ENCODE measurements at places on chromosomes 2 and 18.

GRCh38 chr2:71798266-71799012 is 345.1 kb downstream of the DYSF start:
- peak; percentile 13 for DNase-seq

DNA sequence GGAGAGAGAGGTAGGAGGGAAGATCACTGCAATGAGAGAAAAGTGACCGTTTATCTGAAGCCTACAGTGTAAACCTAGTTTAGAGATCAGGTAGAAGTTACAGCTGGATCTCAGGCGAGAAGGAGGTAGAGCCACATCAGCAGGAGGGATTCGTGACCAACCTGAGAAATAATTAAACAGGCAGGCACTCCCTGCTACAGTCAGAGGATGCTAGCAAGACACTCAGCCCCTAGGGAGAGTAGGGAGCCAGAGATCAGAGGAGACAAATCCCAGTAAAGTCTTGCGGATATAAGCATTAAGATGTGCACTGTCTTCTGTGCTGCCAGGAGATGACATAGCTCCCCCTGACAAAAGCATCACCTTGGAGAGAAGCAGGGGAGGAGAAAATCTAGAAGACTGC is 629.1 kb upstream of the SLC39A10 start:
- no peak for DNase-seq

GRCh38 chr18:74139888-74140287 is 7.7 kb downstream of the FBXO15 start:
- no peak for DNase-seq

DNA sequence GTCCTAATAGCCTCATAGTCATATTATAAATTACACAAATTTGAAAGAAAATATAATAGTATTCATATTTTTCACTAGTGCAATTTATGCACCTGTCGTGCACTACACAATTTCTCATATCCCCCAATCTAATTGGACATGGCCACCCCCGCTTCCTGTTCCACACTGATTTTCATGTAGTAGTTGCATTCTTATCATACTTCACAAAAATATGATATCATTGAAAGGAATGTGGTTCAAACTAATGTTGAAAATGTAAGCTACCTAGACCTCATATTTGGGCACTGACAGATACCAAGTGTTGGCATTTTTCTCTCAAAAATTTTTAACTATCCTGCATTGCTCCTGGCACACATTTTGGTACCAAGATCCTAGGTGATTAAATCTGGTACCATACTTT is 985.5 kb upstream of the POU3F3 start:
- no peak for DNase-seq

DNA sequence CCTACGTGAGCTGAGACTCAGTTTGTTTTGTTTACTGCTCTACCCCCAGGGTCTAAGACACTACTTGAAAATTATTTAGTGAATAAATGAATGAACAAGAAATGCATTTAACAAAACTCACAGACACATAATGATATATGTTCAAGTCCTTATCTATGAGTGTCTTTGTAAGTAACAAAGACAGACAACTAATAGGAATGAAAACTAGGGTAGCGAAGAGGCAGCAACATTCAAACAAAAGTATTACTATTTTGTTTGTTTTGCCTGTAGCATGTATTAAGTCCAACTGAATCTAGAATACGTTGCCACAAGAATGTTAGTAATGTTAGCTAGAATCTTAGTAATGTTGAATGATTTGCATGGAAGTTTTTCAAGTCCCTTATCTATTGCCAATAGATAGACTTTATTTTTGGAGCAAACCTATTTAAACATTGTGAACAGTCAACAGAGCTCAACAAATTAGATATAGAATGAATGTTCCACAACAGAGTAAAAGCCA is 144.8 kb upstream of the VWC2L start:
- no peak for DNase-seq

- peak; percentile 61 for DNase-seq
These were observed 141.8 kb downstream of the GRB14 start for GRCh38 chr2:164479460-164479859.

GRCh38 chr2:54404270-54404669 is 51.9 kb upstream of the SPTBN1 start:
- no peak for DNase-seq
